ENCODE measurements at places on chromosomes 7 and 10. TPM values are rescaled to one million over a fixed set of nuclear protein-coding genes. Genes with fewer than 3 reads are reported as not detected.

AKR1C8 gene
- total RNA-seq = not detected

DNA sequence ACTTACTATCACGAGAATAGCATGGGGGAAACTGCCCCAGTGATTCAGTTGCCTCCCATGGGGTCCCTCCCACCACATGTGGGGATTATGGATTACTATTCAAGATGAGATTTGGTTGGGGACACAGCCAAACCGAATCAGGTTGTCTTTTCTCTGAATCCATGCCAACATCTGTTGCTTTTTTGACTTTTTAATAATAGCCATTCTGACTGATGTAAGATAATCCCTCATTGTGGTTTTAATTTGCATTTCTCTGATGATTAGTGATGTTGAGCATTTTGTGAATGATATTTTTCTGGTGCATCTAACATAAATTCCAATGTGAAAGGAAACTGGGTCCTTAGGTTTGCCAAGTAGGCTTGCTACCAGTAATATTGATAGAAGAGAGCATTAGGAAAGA, 69.0 kb upstream of the ARHGAP21 start:
- DNase-seq = no peak

DNA sequence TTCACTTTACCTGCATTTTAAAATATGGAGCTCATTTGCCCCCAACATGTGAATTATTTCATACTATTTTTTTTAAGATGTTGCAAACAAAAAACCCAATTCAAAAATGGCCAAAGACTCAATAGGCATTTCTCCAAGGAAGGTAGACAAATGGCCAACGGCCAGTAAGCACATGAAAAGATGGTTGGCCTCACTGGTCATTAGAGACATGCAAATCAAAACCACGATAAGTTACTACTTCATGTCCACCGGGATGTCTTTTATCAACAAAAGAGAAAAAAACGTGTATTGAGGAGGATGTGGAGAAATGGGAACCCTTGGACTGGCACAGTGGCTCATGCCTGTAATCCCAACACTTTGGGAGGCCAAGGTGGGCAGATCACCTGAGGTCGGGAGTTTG, 3.4 kb upstream of the CTBP2 start:
- no peak for DNase-seq

CPA2 gene
- total RNA-seq = 0.14 TPM

ADCYAP1R1 gene
- total RNA-seq = not detected

DNA sequence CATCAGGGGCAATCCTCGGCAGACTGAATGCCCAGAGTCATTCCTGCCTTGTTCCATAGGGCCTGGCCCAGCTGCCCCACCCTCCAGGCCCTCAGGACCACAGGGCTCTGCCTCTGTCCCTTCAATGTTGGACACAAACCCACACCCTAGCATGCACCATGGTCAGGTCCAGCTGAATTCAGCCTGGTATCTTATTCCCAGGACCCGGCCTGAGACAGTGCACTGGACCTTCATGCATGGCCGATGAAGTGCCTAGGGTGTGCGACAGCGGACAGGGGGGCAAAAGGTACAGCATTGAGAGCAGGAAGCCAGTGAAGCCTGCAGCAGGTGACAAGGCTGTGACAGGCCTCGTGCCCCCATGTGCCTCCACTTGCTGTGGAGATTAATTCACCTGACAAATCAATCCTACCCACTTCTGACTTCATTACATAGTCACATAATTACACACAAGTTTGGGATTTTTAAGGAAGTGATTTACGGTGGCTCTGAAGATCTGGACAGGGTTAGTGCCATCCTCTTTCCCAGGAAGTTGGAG, 261.9 kb downstream of the GRID1 start:
- DNase-seq = no peak

DNA sequence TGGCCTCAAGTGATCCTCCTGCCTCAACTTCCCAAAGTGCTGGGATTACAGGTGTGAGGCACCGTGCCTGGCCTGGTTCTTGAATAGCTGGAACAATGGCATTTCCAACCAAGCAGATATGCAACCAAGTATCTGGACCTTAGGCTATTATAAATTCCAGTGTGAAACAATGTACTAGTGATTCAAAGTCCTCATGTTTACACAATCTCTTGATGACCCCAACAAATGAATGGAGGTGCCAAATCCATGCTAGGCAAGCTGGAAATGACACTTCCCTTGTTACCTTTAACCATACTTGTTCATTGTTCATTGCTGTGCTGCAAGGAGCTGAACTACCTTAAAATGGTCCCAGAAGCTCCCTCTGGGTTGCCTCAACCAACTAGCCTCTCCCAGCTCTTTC, 282.2 kb upstream of the KLF14 start:
- no peak for DNase-seq

GRCh38 chr10:67827811-67828210, 10.2 kb downstream of the DNAJC12 start:
- DNase-seq = no peak

DNA sequence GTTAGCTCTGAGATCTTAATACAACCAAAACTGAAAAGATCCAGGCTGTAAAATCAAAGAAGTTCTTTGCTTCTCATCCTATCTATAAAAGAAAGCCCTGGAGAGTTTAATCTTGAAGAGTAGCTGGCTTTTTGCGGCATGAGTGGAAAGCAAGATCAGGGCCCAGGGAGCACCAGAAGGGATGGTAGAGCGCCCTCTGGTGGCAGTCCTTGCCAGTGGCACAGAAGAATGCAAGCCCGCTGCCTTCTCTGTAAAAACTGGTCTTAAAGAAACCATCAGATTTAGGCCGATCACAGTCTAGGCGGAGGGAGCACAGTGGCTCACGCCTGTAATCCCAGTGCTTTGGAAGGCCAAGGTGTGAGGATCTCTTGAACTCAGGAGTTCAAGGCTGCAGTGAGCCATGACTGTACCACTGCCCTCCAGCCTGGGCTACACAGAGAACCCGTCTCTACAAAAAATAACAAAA, 35.6 kb downstream of the CPN1 start:
- DNase-seq = peak; percentile 93

- DNase-seq = no peak
Observed at GRCh38 chr10:49350846-49351532, 44.9 kb downstream of the DRGX start.

- DNase-seq = no peak
Observed at GRCh38 chr7:37758501-37759045, 75.0 kb downstream of the GPR141 start.

DNA sequence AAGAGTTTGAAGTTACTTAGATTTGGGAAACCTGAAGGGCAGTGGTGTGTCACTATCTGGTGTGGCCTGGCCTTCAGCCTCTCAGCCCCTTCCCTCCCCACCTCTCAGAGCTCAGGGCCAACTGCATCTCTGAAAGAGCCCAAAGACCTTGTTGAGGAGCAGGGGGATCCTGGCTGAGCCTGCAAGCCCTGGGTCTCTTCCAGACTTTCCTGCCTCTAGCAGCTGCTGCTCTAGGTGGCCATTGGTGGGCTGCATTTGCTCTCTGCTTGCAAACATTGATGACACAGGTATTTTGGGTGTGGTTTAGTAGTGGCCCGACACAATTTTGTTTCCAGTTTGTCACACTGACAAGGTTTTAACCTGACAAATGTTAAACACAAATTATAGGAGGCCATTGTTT, 3.1 kb upstream of the UPP1 start:
- DNase-seq = peak; percentile 60

SPDYE8 gene
- not detected for total RNA-seq

DNA sequence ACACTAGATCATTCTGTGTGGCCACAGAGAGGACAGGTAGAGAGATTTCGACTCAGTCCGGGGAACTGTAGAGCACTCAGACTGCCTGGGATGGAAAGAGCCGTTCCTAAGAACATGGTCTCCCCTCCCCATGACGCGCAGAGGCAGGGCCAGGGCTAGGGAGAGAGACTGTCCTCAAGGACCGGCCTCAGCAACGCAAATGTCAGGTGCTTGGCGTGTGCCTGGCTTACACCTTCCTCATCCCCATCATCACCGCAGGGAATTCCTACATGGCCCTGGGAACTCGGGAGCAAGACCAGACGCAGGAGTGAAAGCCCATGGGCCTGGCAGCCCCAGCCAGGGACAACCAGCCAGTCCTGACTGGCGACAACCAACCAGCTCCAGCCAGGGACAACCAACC, 55.6 kb downstream of the PROSER2 start:
- no peak for DNase-seq

GRCh38 chr7:70805360-70805759, 326.6 kb upstream of the GALNT17 start:
- DNase-seq = no peak

DNA sequence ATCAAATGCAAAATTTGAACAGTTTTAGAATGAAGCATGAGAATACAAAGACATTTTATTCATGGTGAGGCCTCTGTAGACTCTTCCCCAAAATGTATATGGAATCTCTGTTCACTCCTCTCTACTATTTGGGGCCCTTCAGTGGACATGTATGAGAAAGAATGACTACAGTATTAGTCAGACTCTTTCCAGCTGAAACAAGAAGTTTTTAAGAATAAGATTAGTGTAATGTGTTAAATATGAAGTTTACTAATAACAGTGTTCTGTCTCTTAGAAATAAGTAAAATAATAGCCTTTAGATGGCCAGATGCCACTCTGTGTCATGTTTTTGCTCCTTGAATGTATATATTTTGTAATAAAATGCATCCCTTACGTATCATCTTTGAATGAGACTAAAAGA, 585.6 kb downstream of the SUGCT start:
- DNase-seq = no peak

- DNase-seq = no peak
Observed at GRCh38 chr7:155470686-155471638, 13.0 kb downstream of the EN2 start.

DNA sequence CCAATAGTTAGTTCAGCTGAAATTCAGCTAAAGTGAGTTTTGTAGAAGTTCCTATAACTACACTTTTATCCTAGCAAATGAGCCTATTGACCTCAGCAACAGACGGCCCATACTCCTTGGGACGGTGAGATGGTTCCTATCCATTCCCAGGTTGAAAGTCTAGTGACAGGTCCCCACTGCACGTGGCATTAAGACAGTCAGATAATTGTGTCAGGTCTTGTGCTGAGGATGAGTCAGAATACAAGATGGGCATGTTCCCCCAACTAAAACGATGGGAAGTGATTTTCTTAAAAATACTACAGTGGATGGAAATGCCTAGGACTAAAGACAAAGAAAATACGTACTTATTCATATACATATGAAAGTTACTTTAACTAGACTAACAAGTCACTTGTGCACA, 2.1 kb downstream of the CAV1 start:
- no peak for DNase-seq

FAS gene
- 29.9 TPM for total RNA-seq

DNA sequence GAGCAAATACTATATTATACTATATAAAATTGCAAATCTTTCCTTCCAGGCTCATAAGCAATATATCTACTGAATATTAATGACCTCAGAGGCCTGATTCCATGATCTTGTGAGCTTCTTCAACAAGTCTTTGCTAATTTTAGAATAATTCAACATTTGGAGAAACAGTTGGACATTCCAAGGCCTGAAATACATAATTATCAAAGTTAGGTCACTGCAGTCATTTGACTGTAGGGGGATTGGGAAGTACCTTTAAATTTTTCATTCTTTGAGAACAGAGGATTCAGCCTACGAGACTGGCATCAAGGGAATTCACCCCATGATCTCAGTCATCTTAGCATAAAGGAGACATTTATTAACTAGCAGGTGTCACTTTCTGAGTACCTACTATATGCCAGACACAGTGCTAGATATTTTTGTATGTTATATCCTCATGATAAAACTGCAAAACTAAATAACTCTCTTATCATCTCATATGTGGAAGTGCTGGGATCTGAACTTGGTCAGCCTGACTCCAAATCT, 85.4 kb downstream of the DOCK4 start:
- DNase-seq = no peak

- no peak for DNase-seq
Observed at GRCh38 chr10:125592897-125593296, 90.1 kb downstream of the TEX36 start.

ELN gene
- not detected for total RNA-seq

DNA sequence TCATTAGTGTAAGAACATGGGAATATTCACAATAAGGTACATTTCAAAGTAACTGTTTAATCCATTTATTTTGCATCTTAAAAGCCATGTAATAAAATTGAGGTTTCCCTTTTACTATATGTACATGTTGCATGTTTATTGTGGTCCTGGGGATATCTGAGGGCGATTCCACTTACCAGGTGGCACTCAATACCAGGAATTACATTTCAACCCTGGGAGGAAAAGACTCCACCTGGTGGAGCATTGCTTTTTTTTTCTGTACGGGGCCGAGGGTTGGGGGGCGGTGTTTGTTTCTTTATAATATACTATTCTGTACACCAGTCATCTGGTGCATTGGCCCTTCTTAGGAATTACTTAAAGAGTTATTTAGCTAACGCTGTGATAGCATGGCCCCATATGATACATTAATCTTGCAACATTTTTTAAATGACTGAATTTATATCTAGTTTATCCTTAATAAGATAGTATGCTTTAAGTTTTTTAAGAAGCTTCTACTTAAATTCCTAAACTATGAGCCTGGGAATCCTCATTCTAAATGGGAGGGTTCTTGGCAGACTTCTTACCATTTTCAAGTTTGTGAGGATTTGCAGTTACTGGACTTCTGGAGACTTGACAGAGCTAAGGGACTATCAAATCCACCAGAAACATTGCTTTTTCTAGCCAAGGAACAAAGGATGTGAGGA, 7.2 kb upstream of the HGF start:
- DNase-seq = no peak

FEZF1 gene
- total RNA-seq = not detected

UNCX gene
- total RNA-seq = not detected

- DNase-seq = no peak
Observed at GRCh38 chr10:8112230-8112905, 57.9 kb downstream of the GATA3 start.

GRCh38 chr7:36076074-36076473, 77.0 kb upstream of the EEPD1 start:
- no peak for DNase-seq

- peak; percentile 96 for DNase-seq
Observed at GRCh38 chr7:2353936-2354185, 766 bp upstream of the EIF3B start.

- no peak for DNase-seq
Observed at GRCh38 chr7:98571006-98571405, 46.1 kb upstream of the NPTX2 start.

OR2A7 gene
- 2.1 TPM for total RNA-seq

DNA sequence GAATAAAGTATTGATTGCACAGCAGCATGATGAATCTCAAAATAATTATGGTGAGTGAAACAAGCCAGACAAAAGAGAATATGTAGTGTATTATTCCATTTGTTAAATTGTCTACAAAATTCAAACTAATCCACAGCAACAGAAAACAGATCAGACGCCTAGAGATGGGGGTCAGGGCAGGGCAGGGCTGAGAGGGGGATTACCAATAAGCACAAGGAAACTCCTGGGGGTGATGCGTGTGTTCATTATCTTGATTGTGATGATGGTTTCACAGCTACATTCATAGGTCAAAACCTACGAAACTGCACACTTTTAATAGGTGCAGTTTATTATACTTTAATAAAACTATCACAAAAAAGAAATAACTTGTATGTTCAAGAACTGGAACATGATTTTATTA, 132.7 kb upstream of the CDK6 start:
- DNase-seq = no peak

CH25H gene
- not detected for total RNA-seq

WDFY4 gene
- total RNA-seq = 0.05 TPM

CHAT gene
- 0.24 TPM for total RNA-seq

CALML5 gene
- not detected for total RNA-seq

- DNase-seq = no peak
Observed at GRCh38 chr10:107919626-107920235, 755.2 kb upstream of the SORCS1 start.

GRCh38 chr7:20541608-20542349, 73.7 kb upstream of the ABCB5 start:
- DNase-seq = no peak

Data from activated CD4-positive, alpha-beta T cell treated with anti-CD3 and anti-CD28 coated beads, Interleukin-2, amount 10 ng/mL, durations not matched to agents 24 days and 14 days (primary cell).